ENCODE measurements at places on chromosomes 4 and X.

- no peak for DNase-seq
These were observed 566.2 kb downstream of the MID1IP1 start for GRCh38 chrX:39367416-39367815.

- no peak for DNase-seq
These were observed 2.2 kb downstream of the PDE6B start for GRCh38 chr4:627347-628125.

- DNase-seq, result no peak
These were observed 59.0 kb downstream of the FAM193A start for GRCh38 chr4:2595436-2595835.

DNA sequence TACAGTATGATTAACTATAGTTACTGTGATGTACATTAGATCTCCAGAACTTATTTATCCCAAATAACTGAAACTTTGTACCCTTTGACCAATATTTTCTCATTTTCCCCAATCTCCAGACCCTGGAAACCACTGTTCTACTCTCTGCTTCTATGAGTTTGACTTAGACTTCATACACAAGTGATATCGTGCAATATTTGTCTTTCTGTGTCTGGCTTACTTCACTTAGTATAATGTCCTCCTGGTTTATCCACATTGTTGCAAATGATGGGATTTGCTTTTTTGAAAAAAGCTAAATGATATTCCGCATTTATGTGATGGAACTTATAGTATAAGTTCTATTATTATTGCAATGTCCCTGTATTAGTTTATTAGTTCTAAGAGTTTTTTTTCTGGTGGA, 81.8 kb upstream of the SOD3 start:
- no peak for DNase-seq

DNA sequence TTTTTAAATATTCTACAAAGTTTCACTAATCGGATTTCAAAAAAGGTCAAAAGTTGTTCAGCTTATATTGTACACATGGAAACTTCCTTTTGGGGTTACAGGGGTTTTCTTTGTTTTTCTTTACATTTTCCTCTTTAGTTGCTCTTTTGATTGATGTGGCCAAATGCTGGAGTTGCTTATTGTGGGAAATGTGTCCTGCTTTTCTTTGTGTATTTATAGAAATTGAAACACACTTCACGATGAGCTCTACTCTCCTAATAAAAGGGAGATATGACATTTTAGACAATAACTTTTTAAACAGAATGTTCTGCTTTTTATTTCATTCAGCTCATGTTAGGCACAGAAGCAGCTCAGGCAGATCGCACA, 50.7 kb upstream of the SPRY1 start:
- no peak for DNase-seq

DNA sequence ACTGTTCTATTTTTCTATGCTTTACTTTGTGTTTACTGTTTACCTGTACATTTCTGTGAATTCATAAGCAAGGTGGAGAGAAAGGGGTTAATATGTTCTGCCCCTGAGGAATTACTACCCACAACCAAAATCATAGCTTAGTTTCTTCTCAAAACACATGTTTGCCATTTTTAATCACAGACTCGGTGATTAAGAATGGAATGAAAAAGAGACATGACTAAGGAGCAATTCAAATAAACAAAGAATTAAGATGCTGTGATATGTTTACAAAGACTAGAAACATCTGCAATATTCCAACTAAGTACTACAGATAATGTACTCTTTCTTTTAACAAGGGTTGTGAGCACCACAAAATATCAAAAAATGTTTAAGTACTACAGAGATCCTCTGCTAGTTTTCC, 11.7 kb upstream of the FAT4 start:
- no peak for DNase-seq

- DNase-seq, result no peak
These were observed 348.5 kb upstream of the NR3C2 start for GRCh38 chr4:148790691-148791090.
